A549 treated with CpdA at 1 μM for 4 hours (cell line): ENCODE measurements at places on chromosomes 2 and 18. TPM values are rescaled to one million over a fixed set of nuclear protein-coding genes. Genes with fewer than 3 reads are reported as not detected.

The GREB1L gene
- 1.3 to 2.6 TPM (median 2.1 TPM) in 5 replicates for total RNA-seq

The SIGLEC15 gene
- 0.08 to 0.09 TPM (median 0.09 TPM) in 4 of 5 replicates, not detected in the other for total RNA-seq

The ANTXR1 gene
- total RNA-seq, result 112 to 165 TPM (median 140 TPM) in 5 replicates

The DOK6 gene
- total RNA-seq, result not detected in 5 replicates

The IL36RN gene
- total RNA-seq, result 0.03 to 0.07 TPM (median 0.06 TPM) in 4 of 5 replicates, not detected in the other

The NT5C1B gene
- total RNA-seq, result not detected in 5 replicates

The LMAN2L gene
- 22.6 to 26.7 TPM (median 25.9 TPM) in 5 replicates for total RNA-seq

The RESP18 gene
- not detected in 5 replicates for total RNA-seq

The FBXO48 gene
- 0.54 to 0.76 TPM (median 0.61 TPM) in 5 replicates for total RNA-seq

The LTBP1 gene
- 15.2 to 27.5 TPM (median 23.9 TPM) in 5 replicates for total RNA-seq

The AOX1 gene
- total RNA-seq, result 2.5 to 3.8 TPM (median 2.9 TPM) in 5 replicates

The FNDC4 gene
- total RNA-seq, result 3.3 to 4.6 TPM (median 4.0 TPM) in 5 replicates

The KLHL14 gene
- total RNA-seq, result not detected in 5 replicates

The SH3RF3 gene
- 0.37 to 0.48 TPM (median 0.38 TPM) in 5 replicates for total RNA-seq

The LONRF2 gene
- 3.0 to 4.1 TPM (median 3.8 TPM) in 5 replicates for total RNA-seq

The KLHL41 gene
- 0.15 to 0.76 TPM (median 0.45 TPM) in 4 of 5 replicates, not detected in the other for total RNA-seq

The HAAO gene
- total RNA-seq, result 0.03 to 0.19 TPM in 2 of 5 replicates, not detected in the others

The ERBB4 gene
- not detected in 5 replicates for total RNA-seq

The SPP2 gene
- not detected in 5 replicates for total RNA-seq

The RAB17 gene
- total RNA-seq, result 0.09 to 0.32 TPM (median 0.13 TPM) in 4 of 5 replicates, not detected in the other

The PHOSPHO2 gene
- 3.0 to 4.2 TPM (median 3.4 TPM) in 5 replicates for total RNA-seq

The ADCYAP1 gene
- total RNA-seq, result not detected in 5 replicates
